ENCODE measurements at places on chromosomes 16 and 17.
A peak's percentile ranks its signal among the peaks of the same experiment; 100 is the strongest.

DNA sequence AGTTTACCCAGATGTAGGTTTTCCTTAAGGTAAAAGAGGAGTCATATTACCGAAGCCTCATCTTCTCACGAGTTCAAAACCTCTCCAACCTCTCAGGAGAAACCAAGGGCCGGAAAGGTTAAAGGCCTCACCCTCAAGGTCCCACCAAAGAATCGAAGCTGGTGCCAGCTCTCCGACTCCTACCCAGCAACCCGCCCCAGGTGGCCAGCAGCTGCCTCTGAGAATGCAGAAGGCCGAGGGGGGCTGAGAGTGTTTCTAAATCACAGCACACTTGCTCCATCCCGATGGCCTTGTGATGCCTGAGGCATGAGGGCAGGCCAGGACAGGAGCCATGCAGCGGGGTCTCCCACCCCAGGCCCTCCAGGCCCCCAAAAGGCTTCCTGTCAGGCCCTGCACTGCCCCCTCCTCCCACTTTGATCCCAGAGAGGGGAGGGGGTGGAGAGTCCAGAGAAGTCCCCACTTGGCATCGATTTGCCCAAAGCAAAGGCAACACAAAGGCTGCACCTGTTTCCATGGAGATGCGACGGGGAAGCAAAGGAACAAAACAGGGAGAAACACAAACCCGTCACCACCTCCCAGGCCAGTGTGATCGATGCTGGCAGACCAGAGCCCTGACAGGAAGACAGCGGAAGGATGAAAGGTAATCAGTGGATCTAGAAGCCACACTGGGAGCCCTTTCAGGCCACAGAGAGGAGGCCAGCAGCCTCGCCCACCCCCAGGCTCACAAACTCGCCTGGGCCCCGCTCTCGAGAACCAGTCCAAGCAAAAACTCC is 39.0 kb downstream of the CUEDC1 start:
- peak; percentile 64 for DNase-seq

- no peak for DNase-seq
Measured at GRCh38 chr17:1174263-1174880, 5.4 kb downstream of the ABR start.

- DNase-seq = no peak
Measured at GRCh38 chr17:80460429-80460834, 16.0 kb downstream of the NPTX1 start.

GRCh38 chr17:77002103-77003045 is 134.2 kb downstream of the MGAT5B start:
- DNase-seq = no peak

DNA sequence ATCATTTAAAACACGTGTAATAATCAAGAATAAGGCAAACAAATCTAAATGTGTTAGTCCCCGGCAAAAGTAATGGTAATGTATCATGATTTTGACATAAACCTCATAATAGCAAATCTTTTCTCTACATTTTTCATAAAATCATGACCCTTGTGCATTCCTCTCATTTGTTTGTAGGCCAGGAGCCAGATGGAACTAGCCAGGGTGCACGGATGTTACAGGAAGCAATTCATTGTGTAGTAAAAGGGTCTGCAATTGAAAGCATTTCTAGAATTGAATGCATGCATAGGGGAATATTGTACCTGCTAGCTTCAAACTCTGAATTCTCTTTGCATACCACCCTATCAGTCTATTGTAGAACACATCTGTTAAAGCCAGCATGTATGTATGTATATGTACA is 66.6 kb downstream of the CNTNAP4 start:
- DNase-seq = no peak

- no peak for DNase-seq
Measured at GRCh38 chr17:65018610-65019316, 37.8 kb downstream of the GNA13 start.

DNA sequence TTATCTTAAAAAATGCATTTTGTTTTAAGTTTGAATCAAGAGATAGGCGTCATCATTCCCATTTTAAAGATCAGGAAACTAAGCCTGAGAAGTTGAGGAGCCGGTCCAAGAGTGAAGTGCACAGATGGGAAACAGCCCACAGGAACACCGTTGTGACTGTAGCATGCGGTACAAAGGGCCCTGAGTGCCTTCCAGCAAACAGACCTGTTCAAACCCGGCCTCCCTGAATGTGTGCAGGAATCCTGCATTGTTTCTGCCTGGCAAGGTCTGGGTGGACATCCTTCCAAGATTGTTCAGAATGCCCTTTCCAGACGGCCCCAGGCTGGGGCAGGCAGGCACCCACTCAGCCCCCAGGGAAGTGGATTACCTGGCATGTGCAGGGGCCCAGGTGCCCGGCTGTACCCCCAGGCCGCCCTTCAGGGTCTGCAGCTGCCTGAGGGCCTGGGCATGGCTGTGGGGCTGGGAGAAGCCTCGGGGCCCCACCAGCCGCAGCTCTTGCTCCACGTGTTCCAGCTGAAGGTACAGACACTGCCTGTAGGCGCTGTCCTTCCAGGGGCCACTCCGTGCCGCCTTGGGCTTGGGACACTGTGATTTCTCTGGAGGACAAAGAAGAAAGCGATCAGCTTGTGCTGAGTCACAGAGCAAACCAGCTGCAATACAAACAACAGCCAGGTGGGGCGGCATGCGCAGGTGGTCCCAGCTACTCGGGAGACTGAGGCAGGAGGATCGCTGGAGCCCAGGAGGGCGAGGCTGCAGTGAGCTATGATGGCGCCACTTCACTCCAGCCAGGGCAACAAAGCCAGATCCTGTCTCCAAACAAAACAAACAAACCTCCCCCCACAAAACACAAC is 45.0 kb upstream of the GCSH start:
- DNase-seq = no peak

- peak; percentile 34 for DNase-seq
Measured at GRCh38 chr16:89453501-89454321, 36.6 kb downstream of the ANKRD11 start.

- DNase-seq = no peak
Measured at GRCh38 chr16:19130385-19130784, 16.6 kb downstream of the ITPRIPL2 start.

DNA sequence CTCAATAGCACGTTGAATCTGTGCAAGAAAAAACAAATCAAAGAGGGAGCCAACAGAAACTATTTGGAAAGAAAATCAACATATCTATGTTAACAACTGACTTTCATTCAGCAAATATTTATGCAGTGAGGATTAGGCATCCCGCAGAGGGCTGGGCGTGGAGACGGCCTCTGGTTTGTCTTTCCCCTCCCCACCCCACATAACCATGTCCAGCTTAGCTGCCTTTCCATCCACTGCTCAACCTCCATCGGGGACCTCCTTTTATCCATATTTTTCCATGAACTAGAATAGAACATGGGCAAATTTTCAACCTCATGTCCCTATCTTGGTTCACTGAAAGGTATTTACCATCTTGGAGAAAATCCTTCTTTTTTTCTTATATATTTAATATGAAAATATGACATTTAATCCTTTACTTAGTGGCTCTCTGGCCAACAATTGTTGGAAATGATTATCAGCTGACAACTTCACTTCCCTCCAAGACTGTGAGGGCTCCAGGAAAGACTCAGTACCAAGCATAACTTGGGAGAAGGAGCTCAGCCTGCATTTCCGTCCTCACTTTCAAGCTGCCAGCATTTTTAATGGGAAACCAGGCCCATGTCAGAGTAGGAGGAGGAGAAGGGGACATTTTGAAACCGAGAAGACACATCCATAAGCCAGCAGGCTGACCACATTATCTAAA is 462.6 kb upstream of the MAF start:
- no peak for DNase-seq

- DNase-seq = no peak
Measured at GRCh38 chr16:12339686-12340085, 363.2 kb downstream of the SNX29 start.

Data from anterior cingulate cortex (tissue), 58 donors.